ENCODE measurements at places on chromosomes 2 and 18.

DNA sequence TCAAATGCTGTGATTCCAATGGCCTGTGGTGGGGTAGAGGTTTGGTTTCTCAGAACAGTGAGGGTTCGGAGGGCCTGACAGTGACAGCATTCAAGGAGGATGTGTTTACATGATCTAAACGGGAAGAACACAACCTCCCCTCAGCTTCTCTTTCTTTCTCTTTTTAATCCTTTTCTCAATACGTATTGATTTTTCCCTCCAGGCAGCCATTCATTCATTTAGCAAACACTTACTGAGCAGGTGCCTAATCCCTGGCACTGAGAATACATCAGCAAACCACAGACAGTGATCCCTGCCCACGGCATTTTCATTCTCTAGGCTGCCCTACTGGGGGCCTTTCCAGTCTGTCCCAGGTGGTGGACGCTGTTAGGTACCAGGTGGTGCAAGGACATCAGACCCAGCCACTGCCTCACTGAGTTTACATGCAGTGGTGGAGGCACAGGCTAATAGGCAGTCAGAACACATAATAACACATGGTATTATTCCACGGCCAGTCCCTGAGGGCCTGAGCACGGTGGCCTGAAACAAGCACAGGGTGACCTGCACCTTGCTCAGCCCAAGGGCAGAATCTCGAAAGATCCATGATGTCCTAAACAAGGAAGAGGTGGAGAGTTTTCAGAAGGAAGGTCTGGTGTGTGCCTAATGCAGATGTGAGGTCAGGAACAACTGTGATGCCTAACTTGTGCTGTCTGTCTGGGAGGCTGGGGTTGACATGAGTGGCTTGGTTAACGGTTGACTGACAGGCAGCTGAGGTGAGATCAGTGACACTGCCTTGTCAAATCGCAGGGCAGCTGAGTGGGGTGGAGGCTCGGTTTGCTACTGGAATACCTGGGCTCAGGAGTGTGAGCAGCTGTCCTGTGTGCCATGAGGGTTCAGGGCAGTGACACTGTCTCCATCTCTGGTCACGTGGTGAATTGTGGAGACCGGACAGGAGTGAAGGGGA, 785.5 kb upstream of the HS6ST1 start:
- no peak for DNase-seq

- no peak for DNase-seq
Observed at GRCh38 chr2:48114256-48114655, 208.0 kb upstream of the FBXO11 start.

GRCh38 chr2:61693744-61694143, 155.6 kb upstream of the XPO1 start:
- DNase-seq, result no peak

- DNase-seq, result no peak
Observed at GRCh38 chr2:70978341-70979179, at the start of gene ANKRD53. ANKRD53 (plus strand) TSS chr2:70978630; CDS start chr2:70978646, 16 bp downstream.

DNA sequence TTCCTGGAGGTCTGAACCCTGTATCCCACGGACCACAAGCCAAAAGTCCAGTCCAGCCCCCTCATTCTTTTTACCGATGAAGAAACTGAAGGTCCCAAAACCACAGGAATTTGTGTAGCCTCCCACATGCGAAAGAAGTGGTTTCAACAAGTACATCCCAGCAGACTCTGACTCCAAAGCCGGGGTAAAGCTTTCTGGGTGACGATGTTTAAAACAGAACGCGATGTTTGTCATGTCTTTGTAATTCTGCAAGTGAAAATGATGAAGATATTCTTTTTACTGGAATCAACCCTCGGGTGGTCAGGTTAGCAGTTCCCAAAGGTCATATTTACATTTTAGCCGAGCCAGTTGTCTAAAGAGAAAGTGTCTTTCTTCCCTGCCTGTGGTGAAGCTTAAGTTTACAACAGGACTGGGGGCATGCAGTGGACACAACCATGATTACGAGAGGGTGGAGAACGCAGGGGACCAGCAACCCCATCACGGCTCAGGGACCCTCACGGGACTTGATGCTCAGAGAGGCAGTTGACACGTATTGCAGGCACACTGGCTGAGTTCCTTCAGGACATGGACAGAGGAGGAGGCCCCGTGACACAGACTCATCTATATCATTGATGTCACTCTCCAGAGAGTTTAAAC, 17.8 kb upstream of the TMEM131 start:
- no peak for DNase-seq

DNA sequence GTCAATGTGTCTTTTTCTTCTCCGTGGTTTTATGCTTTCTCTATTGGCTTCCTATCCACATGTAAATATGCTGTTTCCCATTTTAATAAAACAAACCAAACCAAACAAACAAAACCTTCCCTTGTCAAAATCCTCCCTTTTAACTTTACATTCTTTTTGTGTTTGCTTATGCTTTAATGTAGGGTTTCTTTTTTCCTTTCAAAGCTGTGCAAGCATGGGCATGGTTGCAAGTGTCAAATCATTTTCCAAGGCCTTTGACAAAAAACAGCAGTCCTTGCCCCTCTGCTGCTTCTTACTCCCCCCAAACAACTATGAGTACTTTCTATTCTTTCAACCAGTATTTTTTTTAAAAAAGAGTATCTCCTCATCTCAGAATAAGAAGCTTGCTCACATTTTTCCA, 66.0 kb upstream of the ACYP2 start:
- DNase-seq, result no peak

DNA sequence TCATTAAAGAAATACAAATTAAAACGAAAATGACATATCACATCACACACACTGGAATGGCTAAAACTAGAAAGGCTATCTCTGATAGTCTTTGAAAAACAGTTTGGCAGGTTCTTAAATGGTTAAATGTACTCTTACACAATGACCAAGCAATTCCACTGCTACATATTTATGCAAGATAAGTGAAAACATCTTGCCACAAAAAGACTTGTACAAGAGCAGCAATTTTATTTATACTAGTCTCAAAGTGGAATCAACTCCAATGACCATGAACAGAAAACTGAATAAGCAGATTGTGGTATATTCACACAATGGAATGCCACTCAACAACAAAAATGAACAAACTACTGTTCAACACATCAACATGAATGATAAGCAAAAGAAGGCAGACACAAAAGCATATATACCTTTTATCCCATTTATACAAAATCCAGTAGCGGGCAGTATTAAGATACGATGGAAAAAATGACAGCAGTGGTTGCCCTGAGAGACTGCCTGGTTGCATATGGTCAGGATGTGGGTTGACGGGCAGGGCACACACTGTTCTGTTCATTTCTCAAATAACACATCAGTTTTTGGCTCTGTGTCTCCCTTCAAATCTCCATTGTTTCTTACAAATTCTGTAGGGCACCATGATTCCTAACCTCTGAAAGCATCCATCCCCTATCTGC, 25.4 kb downstream of the SP100 start:
- DNase-seq, result peak; percentile 51

DNA sequence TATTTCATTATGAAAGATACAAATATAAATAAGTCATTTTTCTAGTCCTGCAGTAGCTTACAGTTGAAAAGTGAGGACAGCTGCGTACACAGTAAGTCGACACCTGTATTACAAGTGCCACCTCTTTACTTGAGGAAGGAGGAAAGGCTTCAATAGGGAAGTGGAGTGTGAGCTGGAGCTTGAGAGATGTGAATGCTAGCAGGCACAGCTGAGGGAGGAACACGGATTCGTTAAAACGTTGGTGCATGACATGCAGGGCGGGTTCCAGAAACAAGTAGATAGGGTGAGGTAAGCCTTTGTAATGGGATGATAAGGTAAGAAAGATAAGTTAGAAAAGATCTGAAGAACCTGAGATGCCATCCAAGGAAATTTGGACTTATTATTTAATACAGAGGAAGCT, 98.1 kb upstream of the CSRNP3 start:
- DNase-seq, result no peak

- no peak for DNase-seq
Observed at GRCh38 chr18:23887493-23887892, 127.1 kb upstream of the TTC39C start.

DNA sequence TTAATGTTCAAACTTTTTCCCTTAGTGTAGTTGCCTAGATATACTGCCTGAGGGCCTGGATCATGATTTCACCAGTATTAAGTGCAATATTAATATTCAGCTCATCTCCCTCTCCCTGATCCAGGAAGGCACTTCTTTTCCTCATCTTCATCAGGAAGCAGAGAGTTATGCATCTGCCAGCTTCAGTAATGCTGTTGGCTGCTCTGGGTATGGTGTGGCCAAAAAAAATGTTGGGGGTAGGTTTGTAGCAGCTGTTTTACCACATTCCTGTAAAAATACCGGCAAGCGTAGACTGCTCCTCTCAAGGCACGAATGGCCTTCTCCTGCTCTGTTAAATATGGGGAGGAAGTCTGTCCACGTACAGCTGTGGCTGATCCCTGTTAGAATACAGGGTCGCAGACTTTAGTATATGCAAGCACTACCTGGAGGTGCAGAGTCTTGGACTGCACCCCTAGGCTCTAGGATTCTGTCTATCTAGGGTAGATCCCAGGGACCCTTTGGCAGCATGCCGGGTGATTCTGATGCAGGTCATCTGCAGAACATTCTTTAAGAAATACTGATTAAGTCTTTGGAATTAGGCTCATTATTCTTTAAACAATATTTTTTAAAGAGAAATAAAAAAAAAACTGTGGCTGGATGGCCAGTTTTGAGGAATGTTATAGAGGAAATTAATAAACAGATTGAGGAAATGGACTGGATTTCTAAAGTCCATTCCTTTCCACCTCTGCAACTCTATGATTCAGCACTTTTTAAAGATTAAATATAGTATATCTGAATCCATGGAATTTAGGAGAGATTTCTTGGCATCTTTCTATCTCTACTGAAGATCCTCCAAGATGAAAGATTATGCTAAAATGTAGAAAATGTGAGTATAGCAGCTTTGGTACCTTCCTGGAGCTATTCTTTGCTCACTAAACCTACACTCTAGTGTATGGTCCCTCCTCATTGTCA, 21.0 kb upstream of the GLS start:
- no peak for DNase-seq

DNA sequence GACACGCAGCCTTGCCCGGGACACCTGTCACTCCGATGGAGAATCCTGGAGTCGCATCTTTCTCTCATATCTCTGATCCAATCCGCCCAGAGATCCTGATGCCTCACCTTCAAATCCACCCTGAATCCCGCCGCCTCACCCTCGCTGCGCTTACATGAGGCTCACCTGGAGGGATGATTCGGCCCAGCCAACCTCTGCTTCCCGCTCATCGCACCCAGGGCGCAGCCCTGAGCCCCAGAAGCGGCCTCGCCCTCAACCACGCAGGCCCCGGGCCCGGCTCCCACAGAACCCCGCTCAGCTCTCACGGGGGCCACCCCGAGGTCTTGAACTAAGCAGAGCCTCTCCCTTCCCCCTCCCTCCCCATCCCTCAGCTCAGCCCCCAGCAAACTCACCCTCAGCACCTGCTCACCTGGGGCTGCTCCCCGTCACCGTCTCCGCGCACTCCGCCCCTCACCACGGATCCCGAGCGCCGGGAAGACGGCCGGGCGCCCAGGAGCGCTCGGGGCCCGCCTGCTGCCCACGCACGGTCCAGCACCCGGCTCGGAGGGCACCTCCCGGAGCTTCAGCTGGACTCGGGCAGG, 160.0 kb downstream of the NDUFA10 start:
- DNase-seq, result no peak

DNA sequence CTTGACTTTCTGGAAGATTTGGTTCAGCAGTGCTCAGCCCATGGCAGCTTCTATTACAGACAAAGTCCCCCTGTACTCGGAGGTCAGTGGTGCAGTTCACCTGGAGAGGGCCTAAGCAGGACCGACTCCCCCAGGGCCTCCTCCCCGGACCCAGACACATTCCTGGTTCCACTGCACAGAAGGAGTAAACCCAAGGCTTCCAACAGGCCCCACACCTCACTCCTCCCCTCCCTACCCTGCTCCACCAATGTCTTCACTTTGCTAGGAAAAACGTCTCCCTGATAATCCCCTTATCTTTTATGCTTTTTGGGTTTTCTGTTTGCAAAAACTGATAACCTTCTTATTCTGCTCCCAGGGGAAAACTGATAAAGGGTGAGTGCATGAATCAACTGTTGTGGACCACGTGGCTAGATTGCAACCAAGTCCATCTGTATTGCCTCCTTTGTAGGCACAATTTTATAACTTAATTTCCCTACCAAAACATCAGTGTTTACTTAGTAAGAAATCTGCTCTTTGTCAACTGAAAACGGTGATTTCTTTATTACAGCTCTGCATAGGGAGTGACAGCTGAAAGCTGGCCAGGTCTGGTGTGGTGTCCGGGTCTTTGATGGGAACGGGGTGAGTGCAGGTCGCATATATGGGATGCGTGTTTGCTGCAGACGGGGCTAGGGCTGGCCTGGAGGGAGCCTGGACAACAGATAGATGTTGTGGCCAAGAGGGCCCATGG, 202.5 kb downstream of the GLI2 start:
- DNase-seq, result no peak

DNA sequence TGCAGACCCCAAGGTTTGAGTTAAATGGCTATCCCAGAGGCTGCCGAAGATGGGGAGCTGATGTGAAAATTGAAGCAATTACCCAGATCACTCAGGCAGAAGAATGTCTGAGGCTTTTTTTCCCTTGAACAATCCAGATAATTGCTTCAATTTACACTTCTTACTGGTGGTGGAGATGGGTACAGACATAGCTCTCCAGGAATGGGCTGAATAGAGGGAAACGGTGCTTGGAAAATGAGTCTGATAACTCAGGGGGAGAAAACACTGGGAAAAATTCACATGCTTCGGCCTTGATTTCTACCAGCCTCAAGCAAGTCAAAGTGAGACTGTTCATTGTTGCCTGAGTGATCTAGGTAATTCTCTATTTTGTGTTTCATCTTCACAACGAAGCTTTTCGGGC, 9.5 kb upstream of the KIF5C start:
- DNase-seq, result no peak

DNA sequence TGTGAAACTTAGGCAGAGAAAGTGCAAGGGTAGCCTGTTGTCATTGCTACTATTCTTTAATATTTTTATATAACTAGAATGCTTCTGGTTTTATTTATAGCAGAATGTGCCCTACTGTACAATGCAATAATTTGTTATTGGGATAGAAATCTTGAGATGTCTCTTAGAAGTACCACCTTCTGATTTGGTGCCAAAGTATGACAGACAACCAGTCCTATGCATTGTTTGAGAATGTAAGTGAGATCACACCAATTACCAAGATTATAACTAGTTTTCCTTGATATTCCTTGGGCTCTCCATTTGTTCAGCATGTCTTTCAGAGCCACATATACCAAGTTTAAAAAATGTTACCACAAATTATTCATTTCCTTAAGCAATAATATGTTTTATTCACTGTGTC, 399.7 kb downstream of the CPS1 start:
- DNase-seq, result no peak

GRCh38 chr18:38944446-38945024, 1378.9 kb upstream of the CELF4 start:
- DNase-seq, result no peak

GRCh38 chr2:63124850-63125249, 74.2 kb downstream of the OTX1 start:
- no peak for DNase-seq

DNA sequence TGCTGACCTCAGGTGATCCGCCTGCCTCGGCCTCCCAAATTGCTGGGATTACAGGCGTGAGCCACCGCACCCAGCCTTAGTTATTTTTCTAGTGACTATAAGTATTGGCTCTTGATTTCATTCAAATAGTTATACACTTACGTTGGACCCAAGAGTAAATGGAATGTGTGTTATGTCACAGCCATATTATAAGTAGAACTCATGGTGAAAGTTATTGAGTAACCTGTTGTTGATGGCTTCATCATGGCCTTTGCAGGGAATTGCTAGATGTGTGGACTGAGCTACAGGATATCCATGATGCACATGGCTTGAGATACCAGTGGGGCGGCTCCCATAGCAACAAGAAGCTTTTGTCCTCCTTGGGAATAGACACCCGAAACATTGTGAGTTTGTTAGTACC, 44.7 kb downstream of the AFTPH start:
- DNase-seq, result no peak
